ENCODE measurements at places on chromosomes 11 and 22. TPM values are rescaled to one million over a fixed set of nuclear protein-coding genes. Genes with fewer than 3 reads are reported as not detected.

The MICAL3 gene
- total RNA-seq = 59.8 TPM

The CHEK1 gene
- total RNA-seq = 1.2 TPM

The NUDT22 gene
- total RNA-seq = 77.1 TPM

The GVQW3 gene
- 2.0 TPM for total RNA-seq

The SMCO4 gene
- total RNA-seq = 50.3 TPM

The OR10A2 gene
- total RNA-seq = not detected

The BBOX1 gene
- total RNA-seq = not detected

The APLNR gene
- 9.9 TPM for total RNA-seq

The RIBC2 gene
- not detected for total RNA-seq
